ENCODE measurements at places on chromosomes 2 and 18. TPM values are rescaled to one million over a fixed set of nuclear protein-coding genes. Genes with fewer than 3 reads are reported as not detected.

MTA3 gene
- 27.6 TPM for total RNA-seq

REG1B gene
- not detected for total RNA-seq

FIGN gene
- total RNA-seq: 1.5 TPM

AQP12A gene
- total RNA-seq: not detected

ZNF385B gene
- 0.81 TPM for total RNA-seq

GRCh38 chr2:64478502-64479230 lies 24.7 kb downstream of the LGALSL start:
- DNase-seq: peak; percentile 29

GRCh38 chr2:159154366-159154765 lies 132.1 kb downstream of the WDSUB1 start:
- DNase-seq: no peak

DNA sequence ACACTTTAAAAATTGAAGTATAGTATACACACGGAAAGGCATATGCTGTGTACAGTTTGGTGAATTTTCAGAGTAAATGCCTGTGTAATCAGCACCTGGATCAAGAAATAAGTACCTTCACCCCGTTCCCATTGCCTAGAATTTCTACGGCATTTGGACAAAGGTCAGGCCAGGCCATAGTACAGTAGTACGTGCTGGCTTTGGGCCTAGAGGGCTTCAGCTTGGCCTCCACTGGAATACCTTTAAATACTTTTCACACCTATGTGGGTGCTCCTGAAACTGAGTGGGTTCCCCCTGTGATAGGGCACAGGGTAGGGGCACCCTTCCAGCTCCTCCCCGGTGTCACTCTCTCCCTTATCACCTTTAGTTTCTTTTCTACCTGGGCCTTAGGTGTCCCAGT lies 26.5 kb downstream of the TET3 start:
- no peak for DNase-seq

- DNase-seq: no peak
These were observed 184.2 kb downstream of the PIEZO2 start for GRCh38 chr18:10965119-10965518.

DNA sequence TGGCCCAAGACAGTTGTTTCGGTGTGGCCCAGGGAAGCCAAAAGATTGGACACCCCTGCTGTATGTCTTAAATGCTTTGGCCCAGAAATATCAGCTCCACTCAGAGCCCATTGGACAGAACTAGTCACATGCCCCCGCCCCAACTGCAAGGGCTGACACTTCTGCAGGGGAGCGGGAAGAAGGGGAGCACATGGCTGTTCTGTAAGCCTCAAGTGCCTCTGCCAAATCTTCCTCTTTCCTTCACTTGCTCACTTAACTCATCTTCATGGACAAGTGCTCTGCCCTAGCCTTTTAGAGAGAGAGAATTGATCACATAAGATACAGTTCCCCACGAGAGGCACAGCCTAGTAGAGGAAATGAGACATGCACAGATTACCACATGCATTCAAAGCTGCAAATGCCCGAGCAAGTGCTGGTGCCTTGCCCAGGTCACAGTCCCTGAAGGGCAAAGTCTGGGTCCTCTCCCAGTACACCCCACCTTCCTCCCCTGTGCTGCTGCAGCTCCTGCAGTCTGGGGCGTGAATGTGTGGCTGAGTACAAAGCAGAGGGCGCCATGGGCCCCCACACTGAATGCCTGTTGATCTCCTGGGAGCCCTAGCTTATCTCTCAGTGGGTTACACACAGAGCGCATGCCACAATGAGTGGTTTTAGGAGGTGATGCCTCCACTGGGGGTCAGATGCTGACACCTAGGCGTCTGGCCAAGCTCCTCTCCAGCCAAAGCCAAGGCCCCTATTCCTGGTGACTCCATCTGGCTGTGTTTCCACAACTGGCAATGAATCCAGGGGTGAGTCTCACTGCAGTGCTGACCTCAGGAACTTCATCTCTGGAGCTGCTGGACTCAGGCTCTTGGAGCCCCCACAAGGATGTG lies 135.3 kb downstream of the CTIF start:
- no peak for DNase-seq

DNA sequence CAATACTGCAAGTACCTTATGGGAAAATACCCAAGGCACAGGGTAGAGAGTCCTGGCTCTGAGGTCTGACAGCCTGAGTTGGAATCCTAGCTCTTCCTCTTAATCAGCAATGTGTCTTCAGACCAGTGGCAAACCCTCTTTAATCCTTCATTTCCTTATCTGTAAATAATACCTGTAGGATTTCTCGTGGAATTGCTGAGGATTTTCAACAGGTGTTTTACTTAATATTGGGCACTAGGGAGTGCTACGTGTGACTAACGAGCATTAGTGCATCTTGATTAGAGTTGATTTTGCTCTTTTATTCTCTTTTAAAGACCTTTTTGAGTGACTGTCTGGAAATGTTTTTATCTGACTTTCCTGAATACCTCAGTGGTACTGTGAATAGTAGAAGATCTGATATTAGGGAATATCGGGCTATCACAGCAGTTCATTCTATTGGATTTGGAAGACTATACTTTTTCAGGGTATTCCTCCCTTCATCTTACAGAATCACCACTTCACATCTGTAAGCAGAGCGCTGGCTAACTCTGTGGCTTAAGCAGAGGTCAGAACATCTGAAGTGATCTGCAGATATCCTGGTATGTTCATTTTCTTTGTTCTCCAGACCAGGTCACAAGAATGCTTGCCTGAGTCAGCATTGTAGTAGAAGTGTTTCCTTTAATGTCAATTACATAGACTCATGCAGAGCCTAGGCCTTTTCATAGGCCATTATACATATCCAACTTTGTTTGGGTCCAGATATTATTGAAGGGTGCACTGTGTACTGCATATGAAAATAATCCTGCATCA lies 49.1 kb downstream of the ARHGAP28 start:
- no peak for DNase-seq

- DNase-seq: peak; percentile 87
These were observed 72.1 kb downstream of the CAMKMT start for GRCh38 chr2:44433895-44434294.

- no peak for DNase-seq
These were observed 12.2 kb downstream of the SESTD1 start for GRCh38 chr2:179252423-179252822.

DNA sequence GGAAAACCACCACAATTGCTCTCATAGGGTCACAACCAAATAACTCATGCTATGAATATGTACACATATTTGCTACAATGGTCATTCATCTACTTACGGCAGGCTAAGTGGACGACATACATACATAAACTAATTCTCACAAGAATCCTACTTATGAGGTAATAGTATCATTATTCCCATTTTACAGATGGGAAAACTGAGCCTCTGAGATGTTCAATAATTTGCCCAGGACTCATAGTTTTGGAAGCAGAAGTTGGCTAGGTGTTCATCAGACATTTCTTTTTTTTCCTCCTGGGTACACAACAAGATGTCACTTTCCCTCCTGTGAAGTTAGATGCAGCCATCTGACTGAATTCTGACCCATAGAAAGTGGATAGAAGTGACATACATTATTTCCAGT lies 89.0 kb upstream of the PKDCC start:
- no peak for DNase-seq

DNA sequence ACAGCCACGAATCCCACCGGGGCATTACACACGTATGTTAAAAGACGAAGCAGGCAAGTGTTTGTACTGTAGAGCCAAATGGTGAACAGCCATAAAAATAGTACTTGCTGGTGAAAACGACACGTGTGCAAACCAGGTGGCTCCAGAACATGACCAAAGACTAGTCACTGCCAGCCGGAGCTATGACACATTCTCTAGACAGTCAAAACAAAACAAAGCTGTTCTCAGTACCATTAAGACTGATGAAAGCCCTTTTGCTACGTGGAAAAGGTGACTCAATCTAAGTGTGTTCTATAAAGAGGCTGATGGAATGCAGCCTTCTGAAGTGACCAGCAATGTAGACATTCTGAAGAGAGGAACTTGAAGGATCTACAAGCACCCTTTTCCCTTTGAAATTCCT lies 367.7 kb upstream of the NETO1 start:
- peak; percentile 93 for DNase-seq

- no peak for DNase-seq
These were observed 36.5 kb upstream of the IMPA2 start for GRCh38 chr18:11944786-11945185.

- no peak for DNase-seq
These were observed 103.1 kb downstream of the SH3BP4 start for GRCh38 chr2:235054919-235055318.

DNA sequence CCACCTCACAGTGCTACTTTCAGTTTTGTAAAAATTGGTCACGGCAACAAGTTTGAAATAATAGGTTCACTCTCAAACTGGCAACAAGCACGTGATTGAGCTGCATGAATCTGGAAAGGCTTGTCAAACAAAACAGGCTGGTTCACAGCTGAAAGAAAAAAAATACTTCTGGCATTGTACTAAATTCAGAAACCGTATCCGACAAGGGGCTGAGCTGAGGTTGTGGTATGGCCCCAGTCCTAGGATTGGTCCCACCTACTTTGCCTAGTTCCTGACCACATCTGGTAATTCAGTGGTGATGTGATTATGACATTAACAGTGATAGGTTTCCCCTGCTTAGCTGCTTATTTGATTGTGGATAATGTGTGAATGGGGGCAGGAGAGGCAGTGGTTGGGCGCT lies 326.5 kb upstream of the THUMPD2 start:
- no peak for DNase-seq

DNA sequence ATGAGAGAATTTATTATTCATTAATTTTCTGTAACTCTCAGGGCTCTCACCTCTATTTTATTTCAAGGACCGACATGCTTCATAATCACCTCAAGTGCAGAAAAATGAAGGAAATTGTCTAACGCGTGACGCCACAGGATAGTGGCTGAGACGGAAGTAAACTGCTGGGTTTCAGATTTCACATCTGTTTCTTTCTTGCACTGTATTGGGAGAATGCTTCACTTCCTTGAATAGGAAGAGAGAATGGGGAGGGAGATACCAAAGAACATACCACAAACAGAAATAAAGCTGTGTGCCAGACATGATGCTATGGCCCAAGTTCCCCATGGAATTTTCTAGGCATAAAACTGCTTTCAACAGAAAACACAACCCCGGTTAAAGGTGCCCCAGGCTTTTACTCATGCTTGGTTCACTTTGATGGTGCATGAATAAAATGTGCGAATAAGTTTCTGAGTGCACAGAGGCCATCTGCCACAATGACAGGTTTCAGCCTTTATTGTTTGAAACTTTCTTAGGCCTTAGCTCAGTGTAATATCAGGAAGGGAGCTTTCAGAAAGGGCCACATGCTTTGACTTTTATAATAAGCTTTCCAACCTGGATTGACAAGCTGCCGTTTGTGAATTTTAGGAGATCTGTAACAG lies 1116.4 kb downstream of the SOCS6 start:
- DNase-seq: no peak

DNA sequence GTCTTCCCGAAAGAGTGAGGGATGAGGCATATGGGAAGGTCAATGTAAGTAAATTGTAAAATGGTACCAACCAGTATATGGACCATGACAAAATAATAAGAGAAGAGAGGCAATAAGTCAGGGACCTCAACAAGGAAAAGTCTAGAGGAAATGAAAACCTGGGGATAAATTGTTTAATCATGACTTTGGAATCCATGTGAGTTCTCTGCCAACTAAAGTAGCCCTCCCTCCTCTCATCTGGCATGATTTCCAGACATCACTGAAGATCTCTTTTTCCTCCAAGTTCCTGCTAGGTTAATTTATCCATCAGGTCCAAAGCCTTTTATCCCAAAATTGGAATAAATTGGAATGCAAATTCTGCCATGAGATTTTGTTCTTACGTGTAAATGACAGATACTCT lies 417.9 kb downstream of the NRXN1 start:
- peak; percentile 40 for DNase-seq

DNA sequence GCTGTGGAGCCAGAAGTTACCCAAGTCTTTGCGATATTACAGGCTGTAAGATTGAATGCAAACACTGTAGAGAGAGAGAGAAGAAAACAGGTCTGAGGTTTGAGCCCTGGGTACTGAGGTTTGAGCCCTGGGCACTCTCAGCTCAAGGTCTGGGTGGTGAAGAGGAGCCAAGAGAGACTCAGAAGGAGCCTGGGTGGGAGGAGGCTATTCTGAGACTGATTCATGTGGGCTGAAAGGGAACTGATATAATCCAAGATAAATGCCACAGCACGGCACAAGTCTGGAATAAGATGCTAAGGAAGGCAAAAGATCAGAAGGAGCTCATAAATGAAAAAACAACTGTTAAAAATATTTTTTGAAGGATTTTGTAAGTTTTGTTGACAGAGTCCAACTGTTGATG lies 407.6 kb upstream of the HS6ST1 start:
- no peak for DNase-seq

DNA sequence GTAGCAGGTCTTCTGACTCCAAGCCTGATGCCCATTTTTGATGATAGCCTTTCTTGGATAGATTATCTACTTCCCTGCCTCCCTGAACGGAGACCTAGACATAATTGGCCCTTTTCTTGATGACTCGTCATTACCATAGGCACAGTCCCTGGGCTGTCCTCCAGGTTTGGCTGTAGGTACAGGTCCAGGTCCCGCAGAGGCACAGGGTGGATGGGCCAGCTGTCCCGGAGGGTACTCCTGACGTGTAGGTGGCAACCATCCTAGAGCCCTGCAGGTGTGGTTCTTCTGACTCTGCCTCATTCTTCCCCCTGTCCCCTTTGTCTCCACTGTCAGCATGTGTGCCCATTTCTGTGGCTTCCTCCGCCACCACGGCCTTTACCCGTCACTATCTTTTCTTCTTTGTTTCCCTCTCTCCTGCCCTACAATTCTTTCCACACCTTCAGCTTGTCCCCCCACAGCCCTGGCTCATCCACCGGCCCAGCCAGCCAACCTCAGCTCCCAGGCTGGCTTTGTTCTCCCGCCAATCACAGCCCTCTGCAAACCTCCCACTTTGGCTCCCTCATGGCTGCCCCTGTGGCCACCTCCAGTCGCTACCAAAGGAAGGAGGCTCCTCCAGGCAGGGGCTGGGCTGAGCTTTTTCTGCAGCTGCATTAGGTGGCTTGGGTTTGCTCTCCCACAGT lies 102.8 kb downstream of the SMAD7 start:
- DNase-seq: no peak

DNA sequence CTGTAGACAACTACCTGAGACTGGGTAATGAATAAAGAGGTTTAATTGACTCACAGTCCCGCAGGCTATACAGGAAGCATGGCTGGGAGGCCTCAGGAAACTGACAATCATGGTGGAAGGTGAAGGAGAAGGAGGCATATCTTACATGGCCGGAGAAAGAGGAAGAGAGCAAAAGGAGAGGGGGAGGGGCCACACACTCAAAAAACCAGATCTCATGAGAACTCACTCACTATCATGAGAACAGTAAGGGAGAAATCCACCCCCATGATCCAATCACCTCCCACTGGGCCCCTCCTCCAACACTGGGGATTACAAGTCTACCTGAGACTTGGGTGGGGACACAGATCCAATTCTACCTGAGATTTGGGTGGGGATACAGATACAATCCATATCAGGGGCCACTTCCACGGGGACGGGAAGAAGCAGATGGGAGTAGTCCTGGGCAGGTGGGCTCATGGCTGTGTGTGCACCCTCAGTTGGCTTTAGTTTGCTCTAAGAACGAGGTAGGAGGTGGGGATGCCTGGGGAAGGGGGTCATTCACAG lies 9.9 kb downstream of the MAB21L4 start:
- DNase-seq: no peak

Data from PC-3 (cell line).